ENCODE measurements at places on chromosomes 11 and 22.

GRCh38 chr11:122313581-122313980 lies 197.6 kb upstream of the BLID start:
- DNase-seq, result no peak

DNA sequence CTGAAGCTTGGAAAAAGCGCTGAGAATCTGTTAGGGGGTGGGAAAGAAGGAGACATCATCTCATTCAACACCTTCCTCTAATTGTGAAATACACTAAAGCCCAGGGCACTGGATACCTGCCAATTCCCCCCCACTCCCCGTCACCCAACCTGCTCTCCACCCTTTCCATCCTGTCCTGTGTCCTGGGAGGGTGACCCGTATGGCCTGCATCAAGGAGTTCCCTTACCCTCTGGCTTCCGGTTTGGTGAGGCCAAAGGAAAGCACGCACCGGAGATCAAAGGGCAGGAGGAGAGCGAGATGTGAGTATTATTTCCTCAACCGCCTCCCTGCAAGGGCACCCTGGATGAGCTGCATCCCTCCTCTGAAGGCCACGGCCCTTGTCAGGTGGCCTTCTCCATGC lies 65.0 kb upstream of the PTPRJ start:
- no peak for DNase-seq

DNA sequence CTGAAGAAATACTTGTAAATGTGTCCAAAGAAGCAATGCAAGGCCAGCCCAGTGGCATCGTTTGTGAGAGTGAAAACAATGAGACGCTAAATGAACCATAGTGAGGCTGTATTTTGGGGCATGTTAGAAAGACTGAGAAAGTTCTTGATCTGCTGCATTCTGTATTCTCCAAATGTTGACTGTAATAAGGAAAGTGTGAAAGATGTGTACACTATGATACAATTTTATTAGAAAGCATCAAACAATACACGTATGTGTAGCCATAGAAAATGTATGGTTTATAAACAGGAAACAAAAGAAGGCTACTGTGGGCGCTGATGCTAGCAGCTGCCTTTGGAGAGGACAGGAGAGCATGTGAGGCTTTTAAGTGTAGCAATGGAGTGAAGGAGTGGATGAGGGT lies 233.5 kb upstream of the E2F8 start:
- no peak for DNase-seq

DNA sequence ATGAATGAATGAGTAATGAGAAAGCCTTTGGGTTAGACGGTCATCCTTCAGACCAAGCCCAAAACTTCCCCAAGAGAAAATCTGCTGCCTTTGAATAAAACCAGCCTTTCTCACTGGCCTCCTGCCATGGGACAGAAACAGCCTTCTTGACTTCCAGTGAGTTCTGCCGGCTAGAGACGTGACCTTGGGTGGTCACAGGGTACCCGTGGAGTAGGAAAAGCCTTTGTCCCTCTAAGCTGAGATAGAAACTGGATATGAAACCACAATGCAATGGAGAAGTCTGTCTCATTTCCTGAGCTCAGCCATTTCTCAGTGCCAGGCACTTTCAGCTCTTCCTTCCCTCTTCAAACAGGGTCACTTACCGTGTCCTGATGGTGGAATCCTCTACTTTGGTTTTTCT lies 21.2 kb upstream of the YWHAH start:
- DNase-seq, result no peak

GRCh38 chr11:133204158-133204557 lies 328.1 kb downstream of the OPCML start:
- no peak for DNase-seq

DNA sequence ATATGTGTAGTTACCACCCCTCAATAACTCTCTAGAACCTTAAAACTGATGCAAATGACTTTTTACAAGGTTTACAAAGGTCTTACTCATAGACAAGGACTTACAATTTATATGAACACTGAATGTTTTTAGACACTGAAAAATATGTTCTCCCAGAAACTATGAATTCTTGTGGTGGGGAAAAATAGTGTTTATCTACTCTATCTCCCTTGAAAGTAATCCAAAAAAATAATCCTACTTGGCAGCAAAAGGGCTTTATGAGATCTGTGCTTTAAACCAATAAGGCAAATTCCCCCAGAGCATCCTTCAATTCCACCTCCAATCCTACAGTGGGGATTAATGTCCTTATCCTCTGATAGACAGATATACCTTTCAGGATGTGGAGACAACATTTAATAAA lies 1984.1 kb upstream of the RAG2 start:
- DNase-seq, result no peak

DNA sequence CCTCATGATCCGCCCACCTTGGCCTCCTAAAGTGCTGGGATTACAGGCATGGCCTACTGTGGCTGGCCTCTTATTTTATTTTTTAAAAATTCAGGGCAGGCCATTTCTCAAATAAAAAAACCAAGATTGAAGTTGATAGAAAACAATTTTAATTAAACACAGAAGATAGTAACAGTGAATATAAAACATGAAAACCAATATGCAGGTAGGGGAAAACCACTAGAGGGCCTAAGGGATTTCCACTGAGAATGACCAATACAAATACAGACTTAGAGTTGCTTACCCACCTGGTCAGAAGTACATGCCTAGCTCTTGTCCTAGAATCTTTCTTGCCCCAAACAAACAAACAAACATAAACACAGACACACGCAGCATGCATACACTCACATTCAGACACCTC lies 1.7 kb upstream of the RTCB start:
- no peak for DNase-seq

DNA sequence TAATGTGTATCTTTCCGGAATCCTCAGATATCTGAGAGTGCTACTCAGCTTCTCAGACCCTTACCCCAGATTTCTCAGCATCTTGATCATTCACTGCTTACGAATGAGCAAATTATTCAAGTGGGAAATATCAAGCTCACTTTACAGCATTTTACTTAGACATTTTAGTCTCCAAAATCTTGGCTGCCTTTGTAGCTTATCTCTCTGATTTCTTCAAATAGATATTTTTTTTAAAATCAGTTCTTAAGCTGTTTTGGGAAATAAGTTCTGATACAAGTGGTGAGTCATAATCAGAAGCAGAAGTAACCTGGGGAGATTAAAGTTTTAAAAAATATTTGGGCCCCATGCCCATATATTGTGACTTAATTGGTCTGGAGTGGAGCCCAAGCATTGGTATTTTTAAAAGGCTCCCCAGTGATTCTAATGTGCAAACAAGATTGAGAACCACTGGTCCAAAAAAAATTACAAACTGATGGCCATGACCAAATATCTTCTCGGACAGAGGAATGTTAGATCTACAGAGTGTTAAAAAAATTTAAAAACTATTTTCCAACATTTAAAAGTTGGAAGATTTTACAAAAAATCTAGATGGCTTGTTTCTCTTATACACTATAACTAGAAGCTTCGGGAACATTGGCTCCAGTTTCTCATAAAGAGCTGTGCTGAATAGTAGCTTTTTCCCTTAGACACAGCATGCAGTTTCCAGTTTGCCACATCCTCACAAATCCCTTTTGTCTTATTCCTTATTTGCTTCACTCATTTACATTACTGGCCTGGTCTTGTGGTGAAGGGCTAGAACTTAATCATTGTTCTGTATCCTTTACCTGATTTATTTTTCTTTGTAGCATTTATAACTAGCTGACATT lies 87.8 kb upstream of the BMAL1 start:
- no peak for DNase-seq

DNA sequence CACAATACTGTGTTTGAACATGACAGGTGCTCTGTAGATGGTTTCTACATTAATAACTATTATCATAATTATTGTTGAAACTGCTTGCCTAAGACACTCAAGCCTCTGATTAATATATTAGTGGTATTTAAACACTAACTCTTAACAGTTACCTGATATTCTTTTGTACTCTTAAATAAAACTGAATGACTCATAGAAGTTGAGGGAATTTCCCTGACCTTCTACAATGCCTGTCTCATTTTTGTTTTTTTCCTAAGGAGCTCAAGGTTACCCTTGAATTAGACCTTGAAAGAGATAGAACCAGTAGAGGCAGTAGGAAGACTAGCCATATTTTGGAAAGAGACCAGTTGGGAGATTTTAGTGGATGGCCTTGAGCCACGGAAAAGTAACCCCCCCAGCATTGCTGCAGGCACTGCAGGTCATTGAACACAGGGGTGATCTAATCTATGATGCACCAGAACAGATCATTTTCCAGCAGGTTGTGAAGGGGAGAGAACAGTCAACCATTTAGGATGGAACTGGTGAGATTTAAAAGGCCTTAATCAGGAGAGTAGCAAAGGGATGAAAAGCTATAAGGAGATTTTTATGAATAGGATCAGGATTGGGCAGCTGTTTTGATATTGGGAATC lies 148.3 kb downstream of the PGR start:
- DNase-seq, result no peak

- DNase-seq, result no peak
Observed at GRCh38 chr11:100080821-100081220, 606.3 kb upstream of the ARHGAP42 start.
